ENCODE measurements at places on chromosomes 4 and X.

- no peak for DNase-seq
These were observed 331.9 kb upstream of the NR3C2 start for GRCh38 chr4:148774134-148774533.

GRCh38 chr4:102420563-102421398, 75.5 kb upstream of the SLC39A8 start:
- no peak for DNase-seq

- DNase-seq, result no peak
These were observed 76.2 kb upstream of the SCOC start for GRCh38 chr4:140297221-140297570.

- DNase-seq, result no peak
These were observed at the start of gene MAGEC2 for GRCh38 chrX:142204522-142205433. Gene MAGEC2, minus strand, starts transcription at chrX:142205290. Its CDS starts 1,303 bp downstream, at chrX:142203987.

- DNase-seq, result no peak
These were observed 27.9 kb downstream of the TRIM61 start for GRCh38 chr4:164949448-164950143.

GRCh38 chr4:59537246-59537886, 1662.8 kb upstream of the ADGRL3 start:
- no peak for DNase-seq

GRCh38 chr4:111792632-111793031, 352.6 kb upstream of the FAM241A start:
- no peak for DNase-seq

DNA sequence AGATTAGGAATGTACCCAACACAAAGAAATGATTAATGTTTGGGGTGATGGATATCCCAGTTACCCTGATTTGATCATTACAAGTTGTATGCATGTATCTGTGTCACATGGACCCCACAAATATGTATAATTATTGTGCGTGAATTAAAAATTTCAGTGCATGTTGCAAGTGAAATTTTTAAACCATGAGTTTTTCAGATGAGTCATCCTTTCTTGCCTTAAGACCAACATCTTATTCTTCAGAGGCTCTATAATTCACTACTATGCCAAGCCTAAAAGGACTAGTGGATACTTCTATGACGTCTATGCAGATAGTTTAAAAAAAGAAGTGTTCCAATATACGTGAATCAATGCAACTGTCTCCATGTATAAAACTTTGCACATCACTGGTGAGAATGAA, 113.0 kb upstream of the SH3RF1 start:
- DNase-seq, result no peak

DNA sequence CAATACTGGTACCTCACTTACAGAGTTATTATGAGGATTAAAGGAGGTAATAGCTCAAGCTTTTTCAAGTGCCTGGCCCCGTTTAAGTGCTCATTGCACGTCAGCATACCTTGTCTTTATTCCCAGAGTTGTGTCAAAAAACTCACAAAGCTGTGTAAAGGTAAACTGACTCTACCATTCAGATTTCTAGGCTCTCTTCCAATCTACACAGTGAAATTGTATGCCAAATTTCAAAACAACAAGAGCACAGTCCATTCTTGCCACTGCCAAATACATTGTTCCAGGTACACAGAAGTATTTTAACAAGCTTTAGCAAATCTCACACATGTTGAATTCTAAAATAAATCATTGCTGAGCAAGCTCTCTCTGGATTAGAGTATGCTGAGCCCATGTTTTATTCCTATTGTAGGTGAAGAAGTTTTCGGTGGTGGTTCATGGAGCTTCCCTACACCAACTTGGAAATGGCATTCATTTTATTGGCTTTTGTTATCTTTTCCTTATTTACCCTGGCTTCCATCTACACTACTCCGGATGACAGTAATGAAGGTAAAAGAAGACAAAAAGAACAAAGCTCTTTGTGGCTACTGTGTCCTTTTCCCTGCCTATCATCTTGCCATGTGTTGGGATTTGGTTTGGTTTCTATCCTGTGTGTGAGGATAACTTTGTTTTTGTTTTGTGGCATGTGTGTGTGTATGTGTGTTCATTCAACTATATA, 16.2 kb downstream of the SMIM31 start:
- no peak for DNase-seq

- DNase-seq, result no peak
These were observed 139.5 kb downstream of the TBL1X start for GRCh38 chrX:9604111-9604907.

DNA sequence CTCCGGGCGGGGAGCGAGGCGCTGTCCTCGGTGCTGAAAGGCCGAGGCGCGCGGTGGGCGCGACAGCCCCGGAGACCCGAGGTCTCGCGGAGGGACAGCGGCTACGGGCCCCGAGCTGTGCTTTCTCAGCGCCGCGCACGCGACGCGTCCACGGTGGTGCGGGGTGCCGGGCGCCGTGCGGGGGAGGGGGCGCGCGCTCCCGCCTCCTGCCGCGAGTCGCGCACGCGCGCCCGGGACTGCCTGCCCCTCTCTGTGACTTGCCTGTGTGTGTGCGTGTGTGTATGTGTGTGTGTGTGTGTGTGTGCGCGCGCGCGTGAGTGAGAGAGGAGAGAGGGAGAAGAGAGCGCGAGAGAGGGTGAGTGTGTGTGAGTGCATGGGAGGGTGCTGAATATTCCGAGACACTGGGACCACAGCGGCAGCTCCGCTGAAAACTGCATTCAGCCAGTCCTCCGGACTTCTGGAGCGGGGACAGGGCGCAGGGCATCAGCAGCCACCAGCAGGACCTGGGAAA, at the start of gene GRIA2:
Gene GRIA2 (plus strand): TSS at position 358 of the 511 bp plus-strand sequence. CDS start 315 bp downstream, outside the sequence.
- peak; percentile 33 for DNase-seq

GRCh38 chr4:72377491-72378194, 191.4 kb downstream of the ADAMTS3 start:
- no peak for DNase-seq

GRCh38 chr4:181959121-181959520, 284.1 kb upstream of the TENM3 start:
- DNase-seq, result no peak

DNA sequence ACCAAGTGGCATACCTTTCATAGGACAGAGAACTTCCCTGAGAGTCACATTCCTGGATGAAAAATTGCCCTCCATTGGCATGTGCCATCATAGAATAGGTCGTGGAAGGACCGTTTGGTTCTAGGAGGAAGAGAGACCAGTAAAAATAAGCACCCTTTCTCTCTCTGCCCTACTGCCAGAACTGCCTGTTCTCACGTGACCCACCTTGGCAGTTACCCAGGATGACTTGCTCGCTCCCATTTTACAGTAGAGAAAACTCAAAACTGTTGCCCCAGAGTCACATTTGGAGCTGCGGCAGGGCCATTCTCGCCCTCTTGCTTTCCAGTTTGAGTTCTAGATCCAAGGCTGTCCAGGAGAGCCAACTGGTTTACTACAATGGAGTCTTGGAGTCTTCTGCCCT, 1.1 kb upstream of the NLGN3 start:
- no peak for DNase-seq

DNA sequence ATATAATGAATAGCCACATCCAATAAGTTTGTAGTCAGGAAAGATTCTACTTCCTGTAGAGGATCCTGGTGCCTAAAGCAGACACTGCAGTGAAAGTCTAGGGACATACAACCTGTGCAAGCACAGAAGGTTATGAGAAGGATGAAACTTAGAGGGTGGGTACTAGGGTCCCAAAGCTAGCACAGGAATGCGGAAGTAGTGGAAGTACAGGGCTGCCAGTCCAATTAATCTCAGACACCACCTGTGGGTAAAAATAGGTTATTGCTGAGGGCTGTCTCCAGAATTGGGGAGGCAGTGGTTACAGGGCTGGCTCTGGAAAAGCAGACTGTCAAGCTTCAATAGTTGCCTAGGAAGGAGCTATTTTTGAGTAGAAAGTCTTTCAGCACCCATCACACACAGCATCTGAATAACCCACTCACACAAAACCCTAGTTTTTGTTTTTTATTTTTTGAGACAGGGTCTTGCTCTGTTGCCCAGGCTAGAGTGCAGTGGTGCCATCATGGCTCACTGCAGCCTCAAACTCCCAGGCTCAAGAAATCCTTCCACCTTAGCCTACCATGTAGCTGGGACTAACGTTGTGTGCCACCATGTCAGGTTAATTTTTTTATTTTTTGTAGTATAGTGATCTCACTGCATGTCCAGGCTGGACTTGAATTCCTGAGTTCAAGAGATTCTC, 50.8 kb upstream of the ELF2 start:
- no peak for DNase-seq

DNA sequence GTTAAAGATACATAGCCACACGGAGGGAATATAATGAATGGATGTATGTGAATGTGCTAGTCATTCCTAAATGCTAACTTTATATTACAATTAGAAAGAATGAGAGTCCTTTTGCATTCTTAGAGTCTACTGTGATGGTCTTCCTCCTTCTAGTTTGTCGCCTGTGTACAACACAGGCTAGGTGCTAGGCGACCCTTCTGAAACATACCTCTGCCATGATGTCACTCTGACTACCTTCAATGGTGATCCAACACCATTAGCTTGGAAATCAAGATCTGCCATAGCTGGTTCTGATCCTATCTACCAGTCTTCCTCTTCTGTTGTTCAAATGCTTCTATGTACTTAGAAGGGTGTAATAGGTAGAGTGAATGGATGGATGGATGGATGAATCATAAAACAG, 151.2 kb downstream of the MGST2 start:
- no peak for DNase-seq
